Osteoblast (primary cell): ENCODE measurements at places on chromosomes 11 and 22. TPM values are rescaled to one million over a fixed set of nuclear protein-coding genes. Genes with fewer than 3 reads are reported as not detected.

The OR52H1 gene
- 0.29 and 0.36 TPM in 2 replicates for total RNA-seq

- DNase-seq = no peak
- H3K4me3 ChIP-seq = no peak overlapping the region
- H3K36me3 ChIP-seq = no peaks in the 10 kb centered on the region
- no peaks in the 10 kb centered on the region for H3K27me3 ChIP-seq
- peaks cover 17% of the 10 kb centered on the region for H3K4me1 ChIP-seq
- no peak overlapping the region for H3K27ac ChIP-seq
These were observed 70.9 kb downstream of the SLC35F2 start for GRCh38 chr11:107787733-107788132.

GRCh38 chr11:11971906-11972547 is 36.4 kb downstream of the DKK3 start:
- H3K27me3 ChIP-seq = no peaks in the 10 kb centered on the region
- H3K4me1 ChIP-seq = peaks cover 28% of the 10 kb centered on the region
- H3K27ac ChIP-seq = no peak overlapping the region
- no peaks in the 10 kb centered on the region for H3K36me3 ChIP-seq

- H3K27me3 ChIP-seq = peaks cover 22% of the 10 kb centered on the region
- no peak overlapping the region for H3K27ac ChIP-seq
- no peak for DNase-seq
- H3K36me3 ChIP-seq = no peaks in the 10 kb centered on the region
These were observed 19.9 kb upstream of the SCN3B start for GRCh38 chr11:123674297-123674696.

The FOLR2 gene
- total RNA-seq = not detected in 2 replicates

The XKR3 gene
- not detected in 2 replicates for total RNA-seq

GRCh38 chr22:32044913-32045312 is 1.9 kb downstream of the SLC5A1 start:
- H3K27ac ChIP-seq = no peak overlapping the region
- no peak overlapping the region for H3K4me3 ChIP-seq
- no peak for DNase-seq
- H3K27me3 ChIP-seq = peaks cover 57% of the 10 kb centered on the region
- no peaks in the 10 kb centered on the region for H3K36me3 ChIP-seq

DNA sequence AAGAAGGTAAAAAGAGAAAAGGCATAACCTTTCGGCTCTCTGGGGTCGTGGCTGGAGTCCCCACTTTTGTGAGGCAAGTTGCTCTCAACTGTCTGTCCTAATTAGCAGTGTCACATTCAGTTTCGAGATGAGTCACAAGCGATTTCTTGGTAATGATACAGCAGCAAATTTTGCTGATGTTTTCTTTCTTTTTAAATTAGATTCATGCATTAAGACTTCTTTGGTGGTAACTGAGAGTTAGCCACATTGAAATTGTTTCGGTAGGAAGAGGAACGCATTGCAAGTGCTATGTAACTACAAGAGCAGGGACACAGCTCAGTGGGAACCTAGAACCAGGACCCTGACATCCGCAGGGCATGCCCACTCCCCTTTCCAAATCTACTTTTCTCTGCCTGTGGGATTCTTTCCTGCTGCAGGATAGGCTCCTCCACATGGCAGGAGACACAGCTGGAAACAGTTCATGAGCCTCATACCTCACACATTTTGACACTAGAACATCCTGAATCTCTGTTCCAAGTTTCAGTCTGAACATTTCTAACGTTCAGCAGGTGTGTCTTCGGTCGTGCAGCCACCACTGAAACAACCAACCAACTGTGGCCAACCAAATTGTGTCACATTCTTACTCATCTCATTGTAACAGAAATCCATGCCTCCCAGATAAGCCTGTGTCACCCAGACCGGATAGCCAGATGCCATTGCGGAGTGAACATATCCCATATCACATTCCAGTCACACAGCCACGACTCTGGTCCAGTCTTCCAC is 987.6 kb downstream of the NTM start:
- no peaks in the 10 kb centered on the region for H3K36me3 ChIP-seq
- H3K4me1 ChIP-seq = no peaks in the 10 kb centered on the region
- no peak overlapping the region for H3K27ac ChIP-seq

GRCh38 chr11:133082841-133083488 is 449.3 kb downstream of the OPCML start:
- no peaks in the 10 kb centered on the region for H3K4me1 ChIP-seq
- H3K27me3 ChIP-seq = peaks cover 22% of the 10 kb centered on the region
- H3K4me3 ChIP-seq = peak overlapping the region; percentile 61
- H3K27ac ChIP-seq = no peak overlapping the region
- H3K36me3 ChIP-seq = no peaks in the 10 kb centered on the region

GRCh38 chr11:1333091-1333772 is 23.8 kb upstream of the TOLLIP start:
- peaks cover 4% of the 10 kb centered on the region for H3K27me3 ChIP-seq
- no peak overlapping the region for H3K27ac ChIP-seq
- peaks cover 6% of the 10 kb centered on the region for H3K4me1 ChIP-seq
- no peak overlapping the region for H3K4me3 ChIP-seq

- no peak overlapping the region for H3K27ac ChIP-seq
- no peak for DNase-seq
- H3K27me3 ChIP-seq = no peaks in the 10 kb centered on the region
- H3K4me1 ChIP-seq = peaks cover 29% of the 10 kb centered on the region
These were observed 3.4 kb downstream of the SIK2 start for GRCh38 chr11:111605681-111606080.

The RAPSN gene
- 0.29 and 0.36 TPM in 2 replicates for total RNA-seq

The ACTN3 gene
- total RNA-seq = under 0.01 TPM in 1 of 2 replicates, not detected in the other

- no peaks in the 10 kb centered on the region for H3K27me3 ChIP-seq
- H3K36me3 ChIP-seq = peaks cover 17% of the 10 kb centered on the region
- H3K4me1 ChIP-seq = peaks cover 26% of the 10 kb centered on the region
- H3K27ac ChIP-seq = no peak overlapping the region
- H3K4me3 ChIP-seq = no peak overlapping the region
- DNase-seq = no peak
These were observed 26.0 kb upstream of the TMPRSS5 start for GRCh38 chr11:113732092-113732491.

GRCh38 chr11:73931039-73931645 is 19.7 kb upstream of the DNAJB13 start:
- H3K27ac ChIP-seq = no peak overlapping the region
- no peaks in the 10 kb centered on the region for H3K27me3 ChIP-seq
- H3K4me3 ChIP-seq = no peak overlapping the region
- peaks cover 15% of the 10 kb centered on the region for H3K36me3 ChIP-seq
- H3K4me1 ChIP-seq = no peaks in the 10 kb centered on the region

DNA sequence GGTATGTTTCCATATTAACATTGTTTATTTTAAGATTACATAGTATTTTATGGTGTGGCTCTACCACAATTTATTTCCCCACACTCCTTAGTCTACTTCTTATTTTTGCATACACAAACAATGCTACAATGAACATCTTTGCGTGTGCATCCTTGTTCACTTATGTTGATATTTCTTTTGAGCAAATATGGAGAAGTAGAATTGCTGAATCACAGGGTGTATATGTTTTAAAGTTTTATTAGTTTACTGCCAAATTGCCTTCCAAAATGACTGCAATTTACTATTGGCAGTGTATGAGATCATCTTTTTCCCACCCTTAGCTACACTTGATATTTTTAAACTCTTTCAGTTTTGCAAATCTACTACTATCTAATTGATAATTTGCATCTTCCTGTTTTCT is 38.7 kb upstream of the FAR1 start:
- no peaks in the 10 kb centered on the region for H3K27me3 ChIP-seq
- no peak for DNase-seq
- no peaks in the 10 kb centered on the region for H3K36me3 ChIP-seq
- no peak overlapping the region for H3K27ac ChIP-seq
- H3K4me3 ChIP-seq = no peak overlapping the region

GRCh38 chr11:115220911-115221310 is 283.3 kb downstream of the CADM1 start:
- DNase-seq = no peak
- H3K4me3 ChIP-seq = no peak overlapping the region
- H3K4me1 ChIP-seq = no peaks in the 10 kb centered on the region
- H3K27me3 ChIP-seq = peaks cover 2% of the 10 kb centered on the region
- H3K27ac ChIP-seq = no peak overlapping the region

GRCh38 chr11:96104496-96104895 is 180.6 kb upstream of the MTMR2 start:
- no peak overlapping the region for H3K4me3 ChIP-seq
- H3K27ac ChIP-seq = peak overlapping the region; percentile 62
- no peaks in the 10 kb centered on the region for H3K27me3 ChIP-seq

DNA sequence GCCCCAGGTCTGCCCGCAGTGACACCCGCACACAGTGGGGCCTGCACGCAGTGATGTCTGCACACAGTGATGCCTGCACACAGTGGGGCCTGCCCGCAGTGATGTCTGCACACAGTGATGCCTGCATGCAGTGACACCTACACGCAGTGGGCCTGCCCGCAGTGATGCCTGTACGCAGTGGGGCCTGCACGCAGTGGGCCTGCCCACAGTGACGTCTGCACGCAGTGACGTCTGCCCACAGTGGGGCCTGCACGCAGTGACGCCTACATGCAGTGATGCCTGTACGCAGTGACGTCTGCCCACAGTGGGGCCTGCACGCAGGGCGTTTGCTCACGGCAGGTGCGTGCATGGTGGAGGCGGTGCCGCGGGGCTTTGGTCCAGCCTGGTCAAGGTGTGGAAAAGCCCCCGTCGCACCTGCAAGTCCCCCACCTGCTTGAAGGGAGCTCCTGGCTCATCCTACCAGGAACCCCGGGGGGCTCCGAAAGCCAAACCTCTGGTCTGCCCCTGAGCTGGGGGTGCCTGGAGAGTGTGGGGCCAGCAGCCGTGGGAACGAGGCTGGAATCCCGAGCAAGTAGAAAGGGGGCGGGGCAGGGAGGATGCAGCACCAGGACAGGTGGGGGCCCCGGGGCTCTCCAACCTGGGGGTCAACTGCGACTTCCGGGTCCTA is 8.9 kb upstream of the SYT8 start:
- DNase-seq = peak; percentile 76
- H3K4me3 ChIP-seq = no peak overlapping the region
- H3K36me3 ChIP-seq = no peaks in the 10 kb centered on the region
- H3K4me1 ChIP-seq = peaks cover 56% of the 10 kb centered on the region
- H3K27ac ChIP-seq = peak overlapping the region; percentile 94

DNA sequence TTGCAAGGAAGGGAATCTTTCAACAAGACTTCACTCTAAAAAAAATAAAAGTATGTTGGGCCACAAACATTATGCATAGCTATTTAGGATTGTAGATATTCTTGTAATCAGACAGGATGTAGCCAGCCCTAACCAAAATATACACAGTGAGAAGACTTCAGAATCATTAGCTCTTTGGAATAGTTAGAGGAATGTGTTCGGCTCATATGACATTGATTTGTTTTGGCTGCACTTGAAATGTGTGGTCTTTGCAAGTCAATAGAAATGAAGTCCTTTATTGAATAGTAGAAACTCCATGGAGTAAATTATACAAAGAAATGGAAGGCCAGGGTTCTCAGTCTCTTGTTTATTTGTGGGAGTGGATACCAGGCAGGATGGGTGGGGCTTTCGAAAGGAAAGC is 692.1 kb downstream of the NTM start:
- no peaks in the 10 kb centered on the region for H3K27me3 ChIP-seq
- peaks cover 84% of the 10 kb centered on the region for H3K4me1 ChIP-seq
- H3K36me3 ChIP-seq = no peaks in the 10 kb centered on the region
- DNase-seq = no peak
- H3K4me3 ChIP-seq = no peak overlapping the region

The RIBC2 gene
- 0.88 TPM in 1 of 2 replicates, not detected in the other for total RNA-seq

DNA sequence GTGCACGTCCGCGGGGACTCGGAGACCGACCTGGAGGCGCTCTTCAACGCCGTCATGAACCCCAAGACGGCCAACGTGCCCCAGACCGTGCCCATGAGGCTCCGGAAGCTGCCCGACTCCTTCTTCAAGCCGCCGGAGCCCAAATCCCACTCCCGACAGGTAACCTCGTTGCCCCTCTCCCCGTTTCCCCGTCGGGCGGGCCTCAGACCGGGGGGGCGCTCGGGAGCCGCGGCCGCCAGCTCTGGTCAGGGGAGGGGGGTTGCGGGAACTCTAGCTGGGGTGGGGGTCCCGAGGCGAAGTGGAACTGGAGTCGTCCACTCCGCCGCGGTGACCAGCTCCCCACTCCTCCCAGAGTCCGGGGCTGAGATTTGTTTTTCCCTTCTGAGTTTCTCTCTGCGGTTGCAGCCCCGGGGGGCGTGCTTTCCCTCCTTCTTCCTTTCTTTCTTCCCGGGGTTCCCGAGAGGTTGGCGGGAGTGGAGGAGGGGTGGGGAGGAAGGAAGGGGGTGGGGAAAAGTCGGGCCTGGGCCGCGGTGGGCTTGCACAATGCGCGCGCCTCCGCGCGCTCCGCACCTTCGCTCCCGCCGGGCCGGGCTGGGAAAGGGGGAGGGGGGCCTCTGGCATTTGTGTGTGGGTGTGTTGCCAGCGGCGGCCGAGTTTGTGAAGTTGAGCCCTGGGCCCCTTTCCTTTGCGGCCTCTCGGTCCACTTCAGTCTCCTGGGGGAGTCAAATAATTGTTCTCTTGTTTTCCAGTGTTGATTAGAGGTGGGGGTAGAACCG is 952 bp downstream of the YAP1 start:
- H3K27ac ChIP-seq = peak overlapping the region; percentile 98
- peaks cover 9% of the 10 kb centered on the region for H3K36me3 ChIP-seq
- no peaks in the 10 kb centered on the region for H3K27me3 ChIP-seq
- peak overlapping the region; percentile 94 for H3K4me3 ChIP-seq

- H3K36me3 ChIP-seq = peaks cover 55% of the 10 kb centered on the region
- DNase-seq = no peak
- H3K27me3 ChIP-seq = no peaks in the 10 kb centered on the region
- peak overlapping the region; percentile 99 for H3K27ac ChIP-seq
These were observed 85.4 kb downstream of the MICAL2 start for GRCh38 chr11:12195768-12196167.

The AMPD3 gene
- total RNA-seq = 3.6 and 5.6 TPM in 2 replicates

The CHST1 gene
- 1.1 and 1.5 TPM in 2 replicates for total RNA-seq

DNA sequence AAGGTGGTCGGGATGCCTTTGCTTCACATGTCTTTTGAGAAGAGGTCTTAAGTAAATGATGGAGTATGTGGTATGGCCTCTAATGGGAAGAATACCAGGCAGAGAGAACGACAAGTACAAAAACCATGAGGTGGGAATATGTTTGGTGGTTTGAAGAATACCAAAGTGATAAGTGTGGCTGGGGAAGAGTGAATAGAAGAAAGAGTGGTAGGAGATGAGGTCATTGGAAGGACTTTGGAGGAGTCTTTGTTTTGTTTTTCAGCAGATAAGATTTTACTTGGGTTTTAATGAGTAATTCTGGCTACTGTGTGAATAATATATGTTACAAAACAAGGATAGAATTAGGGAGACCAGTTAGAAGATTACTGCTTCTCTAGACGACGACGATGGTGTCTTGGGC is 515.4 kb downstream of the RAB38 start:
- H3K4me1 ChIP-seq = no peaks in the 10 kb centered on the region
- no peak overlapping the region for H3K4me3 ChIP-seq
- H3K36me3 ChIP-seq = no peaks in the 10 kb centered on the region
- no peak for DNase-seq

The ART1 gene
- not detected in 2 replicates for total RNA-seq
